ENCODE measurements at places on chromosomes 6 and 20.

DNA sequence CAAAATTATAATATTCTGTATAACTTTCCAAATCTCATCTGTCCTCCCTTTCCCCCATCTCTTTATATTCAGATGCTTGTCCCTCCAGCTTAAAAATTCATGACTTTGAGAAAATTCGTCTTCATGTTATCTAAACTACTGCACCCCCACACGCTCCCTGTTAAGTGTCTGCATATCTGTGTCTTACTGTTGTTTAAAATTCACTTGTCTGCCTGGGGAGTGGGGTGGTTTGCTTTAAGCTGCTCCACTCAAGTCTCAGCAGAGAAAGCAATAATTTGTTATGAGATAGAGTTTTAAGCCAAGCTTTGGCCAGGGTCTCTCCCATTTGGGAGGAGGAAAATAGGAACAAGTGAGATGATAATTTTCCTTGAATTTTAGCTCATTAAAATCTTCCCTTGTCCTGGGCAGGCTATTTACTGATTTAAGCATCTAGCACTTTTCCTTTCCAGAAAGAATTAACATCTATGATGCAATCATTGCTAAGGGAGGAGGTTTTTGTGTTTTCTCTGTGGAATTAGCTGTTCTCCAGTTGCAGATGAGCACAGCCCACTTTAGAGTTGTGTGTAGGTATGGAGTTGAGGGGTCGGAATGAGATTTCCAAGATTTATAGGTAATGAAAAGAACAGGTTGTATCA, 36.8 kb downstream of the MTHFD1L start:
- DNase-seq, result no peak

GRCh38 chr6:155406801-155407200, 48.8 kb downstream of the NOX3 start:
- DNase-seq, result no peak

DNA sequence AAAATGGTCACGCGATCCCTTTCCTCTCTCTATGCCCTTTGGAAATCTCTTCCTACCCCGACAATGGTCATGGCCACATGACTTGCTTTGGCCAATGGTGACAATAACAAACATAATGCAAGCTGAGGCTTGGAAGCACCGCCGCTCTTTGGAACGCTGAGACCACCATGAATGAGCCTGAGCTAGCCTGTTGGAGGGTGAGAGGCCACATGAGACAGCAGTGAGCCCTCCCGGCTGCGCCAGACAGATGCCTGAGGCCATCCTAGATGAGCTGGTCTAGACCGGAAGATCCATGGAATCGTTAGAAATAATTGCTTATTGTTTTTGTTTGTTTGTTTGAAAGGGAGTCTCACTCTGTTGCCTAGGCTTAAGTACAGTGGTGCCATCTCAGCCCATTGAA, 64.2 kb downstream of the STK35 start:
- no peak for DNase-seq

GRCh38 chr6:156313037-156313436, 464.1 kb upstream of the ARID1B start:
- no peak for DNase-seq

- DNase-seq, result no peak
Measured at GRCh38 chr20:57680934-57681914, 28.6 kb downstream of the PMEPA1 start.

- DNase-seq, result no peak
Measured at GRCh38 chr20:6467562-6467961, 299.9 kb upstream of the BMP2 start.

DNA sequence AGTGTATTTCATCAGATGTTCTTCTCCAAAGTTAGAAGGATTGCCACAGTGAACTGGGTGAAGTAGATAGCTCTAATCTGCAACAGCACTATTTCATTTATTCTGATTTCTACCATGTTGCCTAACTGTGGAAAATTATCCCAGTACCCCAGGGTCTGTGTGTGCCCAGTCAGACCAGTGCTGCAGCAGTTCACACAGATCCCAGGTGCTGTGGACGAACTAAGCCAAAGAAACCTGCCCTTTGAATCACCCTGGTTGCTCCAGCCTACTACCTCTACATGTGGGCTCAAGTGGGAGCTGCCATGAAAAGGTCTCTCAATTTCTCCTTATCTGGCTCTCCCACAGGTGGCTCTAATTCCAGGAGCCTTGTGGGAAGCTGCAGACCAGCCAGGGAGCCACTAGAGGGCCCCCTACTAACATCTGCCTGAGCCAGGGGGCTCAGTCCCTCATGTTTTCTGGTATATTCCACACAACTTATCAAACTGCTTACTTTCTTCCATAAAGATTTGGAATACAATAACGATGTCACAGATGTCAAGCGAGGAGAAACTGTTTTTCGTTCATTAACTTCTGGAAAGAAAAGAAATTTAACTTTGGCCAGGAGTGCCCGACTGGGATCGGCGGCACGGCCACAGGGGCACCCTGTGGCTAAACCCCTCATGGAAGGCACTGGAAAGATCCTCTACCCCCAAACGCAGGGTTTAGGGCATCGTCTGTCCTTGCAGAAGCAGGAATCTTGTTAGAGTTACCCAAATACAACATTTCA, 31.6 kb upstream of the LY86 start:
- peak; percentile 53 for DNase-seq

DNA sequence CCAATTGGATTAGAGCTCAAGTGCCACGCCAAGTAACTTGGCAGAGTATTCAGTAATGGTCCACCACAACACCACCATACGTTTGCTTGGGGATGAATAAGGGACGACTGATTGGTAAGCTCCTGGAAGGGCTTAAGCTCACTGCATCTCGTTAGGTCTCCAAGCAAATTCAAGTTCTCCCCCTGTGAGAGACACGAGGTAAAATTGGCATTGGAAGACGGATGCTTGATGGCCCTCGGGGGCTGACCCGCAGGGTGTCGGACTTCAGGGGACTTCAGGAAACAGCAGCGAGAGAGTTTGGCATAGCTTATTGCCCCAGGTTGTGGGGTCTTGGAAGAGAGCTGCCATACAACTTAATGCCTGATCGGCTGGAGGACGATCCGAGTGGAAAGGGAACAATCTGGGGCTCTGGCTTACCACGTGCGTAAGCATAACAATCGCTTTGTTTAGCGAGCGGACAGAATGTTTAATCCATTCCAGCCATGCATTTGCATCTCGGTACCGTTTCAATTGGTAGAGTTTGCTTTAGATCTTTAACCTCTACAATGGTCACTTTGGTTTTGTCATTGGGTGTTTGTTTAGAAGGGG, 4.8 kb upstream of the ZNFX1 start:
- no peak for DNase-seq

GRCh38 chr6:9540534-9541126, 874.2 kb downstream of the TFAP2A start:
- DNase-seq, result no peak

- DNase-seq, result no peak
Measured at GRCh38 chr6:37752718-37753117, 55.0 kb upstream of the MDGA1 start.

- no peak for DNase-seq
Measured at GRCh38 chr6:36906539-36907325, 21.0 kb downstream of the C6orf89 start.

- DNase-seq, result no peak
Measured at GRCh38 chr6:42378125-42378524, 73.6 kb downstream of the TRERF1 start.

- peak; percentile 60 for DNase-seq
Measured at GRCh38 chr6:37354526-37355384, 972 bp downstream of the RNF8 start.

DNA sequence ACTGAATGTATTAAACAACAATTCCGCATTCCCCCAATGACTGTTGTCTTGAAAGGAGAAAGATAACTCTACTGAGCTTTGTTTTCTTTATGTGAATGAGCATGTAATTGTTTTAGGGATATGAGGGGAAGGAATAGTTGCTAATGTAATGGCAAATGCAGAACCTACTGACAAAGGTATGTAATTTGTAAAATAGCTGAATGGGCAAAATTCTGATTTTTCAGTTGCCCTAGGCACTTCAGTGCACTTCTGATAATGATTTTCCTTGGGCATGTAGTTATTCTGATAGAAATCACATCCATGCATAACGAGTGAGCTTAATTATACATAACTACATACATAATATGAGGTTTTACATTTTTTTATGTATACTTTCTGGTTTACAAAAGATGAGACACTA, 53.4 kb upstream of the FOXO3 start:
- no peak for DNase-seq

- no peak for DNase-seq
Measured at GRCh38 chr20:23290761-23291574, 59.6 kb upstream of the NXT1 start.

GRCh38 chr20:13008761-13009681, at the start of gene SPTLC3:
Gene SPTLC3, plus strand, starts transcription at chr20:13008972. Its CDS starts 296 bp downstream, at chr20:13009268.
- DNase-seq, result no peak

DNA sequence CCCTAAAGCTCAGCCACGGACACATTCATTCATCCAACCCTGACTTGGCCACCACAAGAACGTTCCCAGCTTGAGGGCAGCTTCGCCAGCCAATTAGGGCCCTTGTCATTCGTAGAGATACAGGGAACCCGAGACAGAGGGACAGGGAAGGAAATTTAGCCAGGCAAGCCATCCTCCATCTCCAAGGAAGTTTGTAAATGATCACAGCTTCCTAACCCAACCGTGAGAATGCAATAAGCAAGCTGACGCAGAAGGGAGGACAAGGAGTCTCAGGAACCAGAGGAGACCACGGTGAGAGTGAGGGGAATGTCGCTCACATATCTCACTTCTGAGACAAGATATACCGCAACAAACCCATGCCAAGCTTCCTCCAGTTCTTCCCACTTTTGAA, 1.4 kb downstream of the TRAM2 start:
- no peak for DNase-seq

DNA sequence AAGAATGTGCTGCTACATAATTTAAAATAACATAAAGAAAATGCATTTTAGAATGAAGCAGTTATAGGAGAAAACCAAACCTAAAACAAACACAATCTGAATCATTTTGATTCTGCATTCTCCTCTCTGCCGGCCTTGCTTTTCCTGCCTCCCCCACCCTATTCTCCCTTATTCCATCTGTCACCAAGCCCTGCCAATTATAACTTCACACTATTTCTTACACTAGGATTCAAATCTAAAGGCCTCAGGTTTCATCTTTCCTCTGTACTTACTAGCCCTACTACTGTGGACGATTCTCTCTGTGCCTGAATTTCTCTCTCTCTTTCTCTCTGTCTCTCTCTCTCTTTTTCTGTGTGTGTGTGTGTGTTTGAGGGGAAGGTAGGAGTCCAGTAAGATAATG, 18.7 kb upstream of the PRIM2 start:
- no peak for DNase-seq

- DNase-seq, result no peak
Measured at GRCh38 chr6:90835596-90836212, 248.8 kb upstream of the MAP3K7 start.

DNA sequence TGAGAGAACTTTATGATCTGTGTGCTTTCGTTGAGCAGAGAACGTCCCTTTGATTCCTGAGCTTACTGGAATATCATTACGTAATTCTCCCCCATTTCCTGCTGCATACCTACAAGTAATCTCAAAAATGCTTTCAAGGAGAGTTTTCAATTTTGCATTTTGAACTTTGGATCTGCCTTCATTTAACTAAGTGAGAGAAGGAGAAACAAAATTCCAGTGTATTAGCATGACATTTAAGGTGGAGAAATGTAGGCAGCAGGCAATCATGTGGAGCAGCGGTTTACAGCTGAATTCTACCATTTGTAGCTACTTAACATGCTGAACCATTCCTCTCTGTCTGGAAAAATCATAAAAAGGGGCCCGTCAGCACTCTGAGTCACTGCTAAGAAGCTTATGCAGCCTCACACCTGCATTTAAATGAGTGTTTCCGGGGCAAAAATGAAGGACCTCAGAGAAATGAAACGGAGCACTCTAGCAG, 451.5 kb downstream of the PLCB1 start:
- no peak for DNase-seq

DNA sequence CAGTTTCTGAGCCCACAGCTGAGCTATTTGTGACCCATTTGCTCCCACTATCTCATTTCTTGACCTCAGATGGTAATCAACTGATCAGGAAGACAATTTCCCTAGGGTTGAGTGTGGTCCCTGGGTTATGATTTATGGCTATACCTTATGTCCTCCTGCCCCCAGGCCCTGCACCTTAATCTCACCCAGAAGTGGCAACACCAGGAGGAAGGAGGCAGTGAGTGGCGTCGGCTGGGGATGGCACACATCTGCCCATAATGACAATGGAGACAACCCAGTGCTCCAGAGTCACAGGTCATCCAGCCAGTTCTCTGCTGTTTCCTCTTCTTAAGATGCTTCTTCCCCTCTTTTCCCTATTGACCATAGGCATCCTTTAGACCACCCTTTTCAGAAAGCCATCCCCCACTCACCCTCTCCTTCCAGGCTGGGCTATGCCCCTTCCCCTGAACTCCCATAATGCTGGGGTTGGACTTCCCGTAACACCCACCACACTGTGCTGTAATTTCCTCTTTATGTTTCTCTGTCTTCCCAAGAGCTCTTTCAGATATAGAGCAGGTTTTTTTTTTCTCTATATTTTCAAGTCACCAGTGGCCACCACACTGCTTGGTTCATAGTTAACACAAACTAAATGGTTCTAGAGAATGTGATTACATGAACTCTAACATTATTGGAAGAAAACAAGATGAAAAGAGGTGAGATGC, 8.0 kb downstream of the TRIM10 start:
- DNase-seq, result no peak

- DNase-seq, result peak; percentile 47
Measured at GRCh38 chr20:46230801-46231282, 77.5 kb downstream of the CDH22 start.

DNA sequence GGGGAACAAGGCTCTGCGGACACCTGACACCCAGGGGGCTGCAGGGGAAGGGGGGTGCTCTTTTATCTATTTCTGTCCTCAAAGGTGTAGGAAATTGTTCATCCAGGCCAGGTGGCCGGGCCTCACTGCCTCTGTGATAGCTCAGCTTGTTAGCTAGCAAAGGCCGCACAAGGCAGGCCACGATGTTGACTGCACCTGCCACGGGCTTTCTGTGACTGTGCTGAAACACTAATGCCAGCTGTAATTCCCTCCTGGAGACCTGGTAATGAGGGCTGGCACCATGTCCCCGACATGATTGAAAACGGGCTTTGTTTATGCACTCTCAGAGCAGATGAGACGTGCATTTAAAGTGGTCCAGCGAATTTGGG, 61.4 kb upstream of the APCDD1L start:
- no peak for DNase-seq

DNA sequence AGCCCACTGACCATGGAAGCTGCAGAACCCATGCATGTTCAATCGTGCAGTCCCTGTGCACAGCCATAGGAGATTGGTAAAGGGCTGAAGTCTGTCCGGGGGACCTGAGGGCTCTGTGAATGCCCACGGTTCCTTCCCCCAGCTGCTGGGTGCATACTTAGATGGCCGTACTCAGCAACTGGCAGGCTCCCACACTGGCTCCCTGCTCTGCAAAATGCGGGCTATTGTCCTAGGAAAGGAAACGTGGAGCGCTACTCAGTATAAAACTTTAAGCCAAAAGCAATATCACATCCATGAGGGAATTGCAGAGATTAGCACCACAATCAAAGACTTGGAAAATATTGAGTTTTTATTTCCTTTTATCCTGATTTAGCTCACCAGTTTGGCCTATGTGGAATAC, 202.0 kb downstream of the WDR27 start:
- no peak for DNase-seq
